Activated CD4-positive, alpha-beta T cell treated with anti-CD3 and anti-CD28 coated beads, Interleukin-2, amount 10 ng/mL, durations not matched to agents 7 days and 5 days (primary cell): ENCODE measurements at places on chromosomes 7 and 10.

GRCh38 chr7:155311826-155312537, 14.3 kb downstream of the INSIG1 start:
- no peak for DNase-seq

- DNase-seq: no peak
Observed at GRCh38 chr10:101818872-101819633, 809 bp upstream of the OGA start.

DNA sequence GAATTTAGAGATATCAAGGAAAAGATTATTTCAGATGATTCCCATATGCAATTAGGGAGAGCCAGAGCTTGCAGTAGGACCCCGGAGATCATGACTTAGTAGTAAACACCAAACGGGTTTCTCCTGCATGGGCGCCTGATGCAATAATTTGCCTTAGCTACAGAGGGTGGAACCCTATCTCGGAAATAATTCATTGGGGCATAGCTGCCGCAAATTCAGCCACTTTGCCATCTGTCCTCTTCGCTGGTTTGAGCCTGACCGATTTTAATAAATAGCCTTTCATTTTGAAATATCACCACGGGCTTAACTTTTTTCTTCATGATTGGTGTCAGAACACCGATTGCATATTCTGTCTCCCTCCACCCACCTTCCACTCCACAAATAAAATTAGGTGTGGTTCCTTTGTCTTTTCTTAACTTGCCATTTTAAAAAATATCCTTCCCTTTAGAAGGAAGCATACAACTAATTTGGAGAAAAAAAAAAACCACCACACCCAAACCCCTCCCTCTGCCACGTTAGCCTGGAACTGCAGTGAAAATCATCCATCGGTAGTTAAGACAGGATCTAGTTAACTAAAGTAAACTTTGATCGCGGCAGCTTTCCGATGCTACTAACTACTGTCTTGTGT, 1.4 kb downstream of the GARS1 start:
- DNase-seq: peak; percentile 11

DNA sequence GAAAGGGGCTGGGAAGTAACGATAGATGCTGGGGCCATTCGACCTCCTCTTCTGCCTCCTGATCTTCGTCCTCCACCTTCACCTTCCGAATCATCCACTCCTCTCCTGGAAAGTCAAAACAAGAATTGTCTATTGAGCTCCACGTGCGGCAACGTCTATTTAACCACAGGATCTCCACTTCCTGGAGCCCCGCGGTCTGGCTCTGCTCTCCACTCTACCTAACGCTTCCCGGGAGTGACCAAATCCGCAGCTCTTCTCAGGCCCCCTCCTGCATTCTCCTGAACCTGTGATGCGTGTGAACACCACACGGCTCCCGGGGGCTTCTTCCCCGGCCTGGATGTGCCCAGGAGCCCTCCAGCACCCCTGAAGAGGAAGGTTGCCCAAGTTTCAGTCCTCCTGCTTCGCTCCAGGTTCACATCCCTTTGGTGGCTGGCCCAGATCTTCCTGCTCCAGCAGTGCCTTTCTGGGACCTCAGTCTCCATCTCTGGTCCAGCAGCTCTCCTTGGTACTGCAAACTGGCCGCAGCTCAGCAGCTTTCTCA, 7.2 kb downstream of the ZNF467 start:
- no peak for DNase-seq

DNA sequence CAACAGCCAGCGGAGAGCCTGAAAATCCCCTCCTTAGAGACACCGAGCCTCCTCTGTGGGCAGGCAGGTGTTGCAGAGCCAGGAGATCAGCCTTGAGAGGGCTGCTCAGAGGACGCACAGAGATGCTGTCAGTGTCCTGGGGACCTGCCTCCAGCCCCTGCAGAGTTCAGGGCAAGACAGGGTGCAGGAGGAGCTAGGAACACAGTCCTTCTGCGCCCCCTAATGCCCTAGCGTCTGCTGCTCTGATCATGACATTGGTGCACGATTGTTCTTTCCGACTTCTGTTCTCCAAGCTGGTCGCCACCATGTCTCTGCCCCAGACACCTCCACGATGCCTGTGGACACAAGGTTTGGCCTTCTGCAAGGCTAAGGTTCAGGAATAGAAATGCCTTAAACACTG, 613.7 kb upstream of the MKI67 start:
- DNase-seq: no peak

- no peak for DNase-seq
Observed at GRCh38 chr10:133327651-133328357, 8.9 kb downstream of the CALY start.

- DNase-seq: no peak
Observed at GRCh38 chr7:157930441-157930840, 593.6 kb downstream of the DNAJB6 start.

- DNase-seq: no peak
Observed at GRCh38 chr7:128928159-128928813, 9.4 kb upstream of the IRF5 start.

GRCh38 chr7:83588602-83589240, 60.2 kb downstream of the SEMA3E start:
- no peak for DNase-seq

DNA sequence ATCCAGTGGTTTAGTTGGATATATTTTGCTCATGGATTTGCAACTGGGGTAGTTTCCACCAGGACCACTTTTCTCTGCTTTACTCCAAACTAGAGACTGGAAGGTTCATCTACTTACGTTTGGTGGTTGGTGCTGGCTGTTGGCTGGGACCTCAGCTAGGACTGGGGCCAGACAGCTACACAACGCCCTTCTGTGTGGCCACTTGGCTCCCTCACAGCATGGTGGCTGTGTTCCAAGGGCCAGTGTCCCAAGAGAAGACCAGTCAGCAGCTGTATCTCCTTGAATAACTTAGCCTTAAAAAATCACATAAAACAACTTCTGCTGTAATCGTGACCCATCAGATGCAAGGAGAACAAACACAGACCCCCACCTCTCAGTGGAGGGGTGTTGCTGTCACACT, 4.2 kb upstream of the KCNH2 start:
- no peak for DNase-seq

DNA sequence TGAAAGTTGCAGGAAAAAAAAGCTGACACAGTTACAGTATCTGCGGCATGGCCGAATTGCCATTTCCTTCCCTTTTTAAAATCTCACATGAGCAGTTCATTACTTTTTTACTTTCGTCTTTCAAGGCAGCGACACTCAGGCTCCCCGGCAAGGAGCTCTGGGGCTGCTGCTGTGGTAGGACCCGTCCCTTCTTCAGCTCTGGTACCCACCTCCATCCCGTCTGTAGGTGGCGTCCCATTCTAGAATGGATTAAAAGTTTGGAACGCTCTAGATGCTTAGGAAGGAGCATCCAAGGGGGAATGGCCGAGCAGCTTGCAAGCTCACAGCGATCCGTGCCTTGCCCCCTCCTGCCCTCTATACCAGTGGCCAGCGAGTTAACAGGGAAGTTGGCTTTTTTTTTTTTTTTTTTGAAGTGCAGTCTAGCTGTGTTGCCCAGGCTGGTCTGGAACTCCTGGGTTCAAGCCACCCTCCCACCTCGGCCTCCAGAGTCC, 22.8 kb upstream of the TTYH3 start:
- DNase-seq: peak; percentile 37

GRCh38 chr10:87619705-87620104, 40.0 kb upstream of the PAPSS2 start:
- DNase-seq: no peak

DNA sequence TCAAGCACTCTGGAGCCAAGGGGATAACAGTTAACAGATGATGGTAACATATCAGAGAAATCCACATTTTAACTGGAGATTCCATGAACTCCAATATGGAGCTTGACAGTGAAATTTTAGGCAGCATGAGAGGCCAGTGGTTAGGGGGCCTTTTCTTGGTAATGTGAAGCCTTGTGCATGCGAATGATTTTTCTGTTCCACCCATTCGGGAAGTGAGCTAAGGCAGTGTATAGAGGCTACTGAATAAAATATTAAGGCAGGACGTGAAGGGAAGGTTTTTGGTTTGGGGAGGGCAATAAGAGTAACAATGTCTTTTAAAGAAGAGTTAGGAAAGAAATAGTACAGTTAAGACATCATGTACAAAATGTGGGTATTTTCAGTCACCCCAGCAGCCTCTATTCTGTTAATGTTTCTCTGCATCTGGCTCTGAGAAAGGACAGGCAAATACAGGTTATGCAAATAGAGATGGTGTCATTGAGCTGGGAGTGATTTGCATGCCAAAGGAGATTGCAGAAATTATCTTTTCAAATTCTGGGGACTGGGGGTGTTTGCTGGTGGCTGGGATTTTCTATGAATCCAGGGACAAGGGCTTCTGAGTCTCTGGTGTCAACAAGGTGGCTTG, 6.8 kb upstream of the TAS2R60 start:
- DNase-seq: no peak

DNA sequence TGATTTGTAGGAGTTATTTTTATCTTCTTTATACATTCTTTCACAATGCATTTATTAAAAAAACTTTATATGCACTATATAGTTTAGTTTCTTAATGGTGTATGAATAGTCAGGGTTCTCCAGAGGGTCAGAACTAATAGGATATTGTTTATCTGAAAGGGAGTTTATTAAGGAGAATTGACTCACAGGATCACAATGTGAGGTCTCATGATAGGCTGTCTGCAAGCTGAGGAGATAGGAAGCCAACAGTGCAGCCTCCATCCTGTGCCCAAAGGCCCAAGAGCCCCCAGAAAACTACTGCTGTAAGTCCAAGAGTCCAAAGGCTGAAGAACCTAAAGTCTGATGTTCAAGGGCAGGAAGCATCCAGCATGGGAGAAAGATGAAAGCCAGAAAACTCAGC, 192.8 kb upstream of the AHR start:
- no peak for DNase-seq

DNA sequence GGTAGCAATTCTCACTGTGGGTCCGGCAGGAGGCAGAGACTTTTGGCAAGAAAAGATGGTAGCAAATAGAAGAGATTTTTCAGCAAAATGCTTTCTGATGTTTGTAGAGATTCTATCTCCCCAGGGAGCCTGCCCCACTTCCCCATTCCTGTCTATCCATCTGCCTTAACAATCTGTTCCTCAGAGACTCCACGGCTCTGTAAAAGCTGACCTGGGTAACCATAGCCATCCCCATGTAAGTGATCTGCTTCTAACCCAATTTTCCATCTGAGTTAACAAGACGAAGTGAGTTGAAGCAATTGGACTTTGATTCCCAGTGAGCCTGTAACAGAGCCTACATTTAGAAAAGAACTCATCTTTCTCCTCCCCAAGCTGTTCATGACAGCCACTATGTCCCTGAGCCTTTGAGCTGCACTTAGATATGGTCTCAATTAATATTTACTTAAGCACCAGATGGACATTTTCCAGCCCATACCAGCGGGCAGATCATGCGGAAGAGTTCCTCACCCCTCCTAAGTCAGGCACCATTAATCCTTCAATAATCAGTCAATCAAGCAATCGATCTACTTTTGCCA, 896.1 kb downstream of the CCSER2 start:
- no peak for DNase-seq
